ENCODE measurements at places on chromosomes 5 and 9.

GRCh38 chr5:1201327-1202025, at the start of gene SLC6A19:
Gene SLC6A19, plus strand, starts transcription at chr5:1201595. Its CDS starts 56 bp downstream, at chr5:1201651.
- no peak for DNase-seq

DNA sequence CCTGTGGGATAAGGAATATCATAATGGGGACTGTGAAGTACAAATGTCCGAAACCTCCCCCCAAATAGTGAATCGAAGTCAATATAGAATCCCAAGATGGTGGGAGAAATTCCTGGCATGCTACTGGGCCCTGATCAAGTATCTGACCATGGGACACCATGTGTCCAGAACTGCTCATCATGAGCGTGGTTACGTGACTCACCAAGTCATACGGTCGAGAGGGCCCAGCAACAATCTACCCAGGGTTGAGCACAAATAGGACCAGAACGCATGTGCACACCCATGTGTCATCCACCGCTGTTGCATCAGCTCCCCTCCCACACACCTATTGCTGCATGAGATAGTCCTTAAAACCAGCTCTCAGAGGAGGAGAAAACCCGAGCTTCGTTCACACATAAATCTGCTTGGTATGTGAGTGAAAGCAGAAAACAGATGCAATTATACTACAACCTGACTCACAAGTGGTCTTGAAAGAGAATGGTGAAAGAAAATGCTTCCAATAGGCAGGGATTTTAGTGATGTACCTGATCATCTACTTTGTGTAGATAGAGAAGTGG, 353.2 kb downstream of the CWC27 start:
- no peak for DNase-seq

GRCh38 chr9:93677641-93678136, 101.3 kb downstream of the PHF2 start:
- no peak for DNase-seq

DNA sequence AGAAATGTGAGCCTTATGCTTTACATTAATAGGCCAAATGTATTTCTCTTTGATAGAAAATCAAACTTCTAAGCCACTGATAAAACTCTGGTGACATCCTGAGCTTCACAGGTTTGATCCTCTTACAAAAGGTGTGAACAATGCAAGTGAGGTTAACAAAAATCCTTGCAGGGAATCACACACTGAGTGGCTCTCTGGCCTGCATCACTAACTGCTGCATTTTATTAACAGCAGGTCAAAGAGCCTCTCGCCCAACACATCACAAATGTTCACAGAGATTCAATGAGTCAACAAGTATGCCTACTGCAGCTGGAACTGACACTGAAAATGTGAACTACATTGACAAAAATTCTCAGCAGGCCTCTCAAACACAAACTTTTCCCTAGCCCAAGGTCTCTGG, 122.3 kb downstream of the SEMA5A start:
- no peak for DNase-seq

DNA sequence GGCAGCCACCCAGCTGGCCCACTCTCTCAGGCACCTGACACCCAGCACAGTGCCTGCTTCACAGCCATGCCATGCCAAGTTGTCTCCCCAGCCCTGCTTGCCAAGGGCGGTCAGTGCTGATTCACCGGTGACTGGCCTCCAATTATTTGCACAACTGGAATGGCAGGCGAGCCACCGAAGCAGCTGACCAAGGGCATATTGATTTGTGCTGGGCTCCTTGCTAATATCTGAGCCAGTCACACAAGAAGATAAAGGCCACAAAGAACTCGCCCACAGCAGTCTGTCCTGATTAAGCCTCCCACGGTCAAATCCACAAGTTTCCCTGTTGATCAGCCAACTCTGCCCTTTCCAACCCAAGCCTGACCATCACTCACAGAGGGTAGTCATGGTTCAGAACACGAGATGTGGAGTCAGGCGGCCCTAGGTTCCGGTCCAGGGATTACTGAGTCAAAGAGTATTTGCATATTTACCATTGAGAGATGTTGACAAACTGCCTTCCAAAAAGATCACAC, 6.4 kb upstream of the EEIG1 start:
- no peak for DNase-seq

DNA sequence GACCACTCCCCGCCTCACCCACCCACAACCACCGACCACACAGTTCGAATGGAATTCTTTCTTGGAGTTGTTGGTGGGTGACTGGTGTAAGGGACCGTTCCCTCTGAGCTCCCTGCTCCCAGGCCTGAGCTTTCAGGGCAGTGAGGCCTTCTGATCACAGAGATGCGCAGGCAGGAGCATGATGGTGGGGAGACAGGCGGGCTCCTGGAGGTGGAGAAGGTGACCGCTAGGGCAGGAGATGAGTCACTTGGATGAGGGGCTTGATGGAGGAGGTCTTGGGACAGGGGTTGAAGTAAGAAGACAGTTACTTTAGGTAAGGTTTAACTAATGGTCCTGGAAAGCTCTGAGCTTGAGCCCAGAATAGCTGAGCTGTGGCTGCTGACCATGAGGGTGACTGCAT, 88.5 kb downstream of the HSPA4 start:
- no peak for DNase-seq

- no peak for DNase-seq
Observed at GRCh38 chr5:761059-761771, 23.3 kb downstream of the ZDHHC11B start.

- DNase-seq = no peak
Observed at GRCh38 chr5:35454011-35454525, 163.6 kb upstream of the SPEF2 start.

GRCh38 chr9:89413963-89414638, 83.8 kb downstream of the SEMA4D start:
- no peak for DNase-seq

GRCh38 chr9:104618104-104618503, at the start of gene OR13C9:
Gene OR13C9, minus strand, starts transcription at chr9:104618204. Its CDS starts 0 bp downstream, at chr9:104618204.
- DNase-seq = no peak

- DNase-seq = no peak
Observed at GRCh38 chr5:178131446-178131996, 707 bp downstream of the RMND5B start.

DNA sequence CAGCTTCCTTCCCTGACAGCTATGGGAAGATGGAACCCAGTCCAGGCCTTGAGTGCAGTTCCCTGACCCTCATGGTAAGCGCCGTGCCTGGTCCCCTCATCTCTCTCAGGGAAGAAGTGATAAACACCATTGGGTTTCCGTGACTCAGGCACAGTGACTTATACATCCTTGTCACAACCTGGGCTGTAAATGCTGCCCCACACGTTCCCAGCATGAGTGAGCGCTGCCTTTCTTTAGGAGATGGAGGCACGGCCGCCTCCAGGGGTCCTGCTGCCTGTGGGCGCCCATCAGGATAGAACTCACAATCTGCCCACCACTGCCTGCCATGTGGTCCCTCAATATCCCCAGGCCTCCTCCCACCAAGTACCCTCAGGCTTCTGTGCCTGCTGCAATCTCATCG, 8.3 kb upstream of the NKD2 start:
- no peak for DNase-seq

DNA sequence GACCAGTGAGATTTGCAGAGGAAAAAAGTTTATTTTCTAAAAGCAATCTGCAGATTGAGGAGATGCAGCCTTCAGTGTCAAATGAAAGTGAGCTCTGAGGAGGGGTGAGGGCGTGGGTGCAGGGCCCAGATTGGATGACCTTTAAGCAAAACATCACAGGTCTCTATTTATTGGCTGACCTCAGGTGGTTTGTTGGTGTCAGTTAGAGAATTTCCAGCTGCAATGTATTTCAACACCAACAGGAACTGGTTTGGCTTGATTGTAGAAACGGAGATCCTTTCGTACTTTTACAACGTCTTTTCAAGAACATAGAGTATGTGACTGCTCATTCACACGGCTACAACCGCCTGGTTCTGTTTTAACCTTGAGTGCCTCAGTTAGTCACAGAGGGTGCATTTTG, 1069.1 kb downstream of the EFNA5 start:
- DNase-seq = no peak

GRCh38 chr9:99140685-99141314, 35.9 kb downstream of the TGFBR1 start:
- peak; percentile 1 for DNase-seq

GRCh38 chr9:88736136-88736637, 201.2 kb downstream of the NXNL2 start:
- no peak for DNase-seq

DNA sequence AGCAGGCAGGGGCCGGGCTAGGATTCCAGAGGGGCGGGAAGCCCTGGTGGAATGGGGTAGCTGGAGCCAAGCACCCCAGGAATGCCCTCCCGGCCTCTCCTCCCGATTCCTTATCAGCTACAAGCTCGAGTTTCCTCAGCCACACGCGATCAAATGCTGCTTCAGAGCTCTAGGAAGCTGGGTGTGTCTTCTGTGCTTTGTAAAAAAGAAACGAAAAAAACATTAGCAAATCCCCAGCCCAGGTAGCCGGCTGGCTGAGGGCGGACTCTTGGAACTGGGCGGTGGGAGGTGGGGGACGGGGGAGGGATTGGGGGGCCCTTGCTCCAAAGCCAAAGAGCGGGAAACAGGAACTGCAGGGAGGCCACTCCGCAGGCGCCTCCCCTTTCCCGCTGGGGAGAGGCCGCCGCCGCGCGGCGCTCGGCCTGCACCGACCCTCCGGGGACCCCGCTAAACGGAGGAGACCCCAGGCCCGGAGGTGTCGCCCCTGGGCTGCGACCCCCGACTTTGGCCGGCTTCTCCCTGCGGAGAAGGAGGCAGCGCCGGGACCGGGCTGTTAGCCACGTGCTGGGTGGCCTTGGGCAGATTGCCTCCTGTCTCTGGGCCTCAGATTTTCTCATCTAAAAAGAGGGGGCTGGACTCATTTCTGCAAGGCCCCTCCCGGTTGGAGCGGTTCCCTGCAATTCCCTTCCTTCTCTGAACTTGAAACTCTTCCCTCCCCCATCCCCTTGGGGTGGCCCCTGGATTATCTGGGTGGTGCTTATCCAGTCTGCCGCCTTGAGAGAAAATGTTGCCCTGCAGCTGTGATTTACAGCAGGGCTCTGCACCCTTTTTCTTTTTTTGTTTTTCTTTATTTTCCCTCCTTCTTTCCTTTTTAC, 40.9 kb upstream of the FABP6 start:
- DNase-seq = peak; percentile 9

- no peak for DNase-seq
Observed at GRCh38 chr9:97388721-97389238, 23.1 kb upstream of the TDRD7 start.

- no peak for DNase-seq
Observed at GRCh38 chr5:66742896-66743247, 146.7 kb downstream of the MAST4 start.

DNA sequence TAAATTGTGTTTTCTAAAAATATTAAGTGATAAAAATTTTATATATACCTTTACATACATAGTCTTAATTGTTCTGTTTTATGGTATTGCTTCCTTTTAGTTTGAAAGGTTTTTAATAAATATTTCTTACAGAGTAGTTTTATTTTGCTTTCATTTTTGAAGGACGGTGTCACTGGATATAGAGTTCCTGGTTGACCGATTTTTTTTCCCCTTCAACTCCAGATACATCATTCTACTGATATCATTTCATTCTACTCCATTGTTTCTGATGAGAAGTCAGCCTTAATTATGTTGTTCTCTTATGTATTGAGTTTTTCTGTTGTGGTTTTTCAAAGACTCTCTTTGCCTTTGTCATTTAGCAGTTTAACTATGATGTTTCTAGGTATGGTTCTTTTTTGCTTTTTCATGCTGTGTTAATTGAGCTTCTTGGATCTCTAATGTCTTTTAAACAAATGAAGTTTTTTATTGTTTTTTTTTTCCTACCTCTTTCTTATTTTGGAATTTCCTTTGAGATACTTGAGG, 30.4 kb downstream of the MTREX start:
- DNase-seq = no peak

- no peak for DNase-seq
Observed at GRCh38 chr9:108994695-108995094, 18.6 kb downstream of the CTNNAL1 start.

GRCh38 chr9:92385001-92385400, 19.4 kb downstream of the OGN start:
- DNase-seq = no peak

DNA sequence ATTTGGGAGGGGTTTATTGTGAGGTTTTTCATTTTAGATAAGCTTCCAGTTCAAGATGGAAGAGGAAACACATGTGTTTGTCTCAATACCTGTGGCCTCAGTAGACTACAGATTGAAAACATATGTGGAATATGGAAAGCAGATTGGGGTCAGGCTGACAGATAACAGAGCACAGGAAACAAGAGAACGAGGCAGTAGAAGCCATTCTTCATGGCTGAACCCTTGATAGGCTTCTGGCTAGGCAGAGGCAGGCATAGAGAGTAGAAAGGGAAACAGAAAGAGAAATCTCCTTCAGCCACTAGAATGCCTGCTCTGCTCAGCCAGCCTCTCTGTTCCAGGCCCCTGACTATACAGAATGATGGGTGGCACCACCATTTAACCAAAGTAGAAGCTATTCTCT, 152.5 kb downstream of the MUSK start:
- DNase-seq = no peak

- no peak for DNase-seq
Observed at GRCh38 chr9:35962126-35962906, 4.4 kb upstream of the OR2S2 start.

- no peak for DNase-seq
Observed at GRCh38 chr5:15004506-15004905, 132.9 kb upstream of the ANKH start.

DNA sequence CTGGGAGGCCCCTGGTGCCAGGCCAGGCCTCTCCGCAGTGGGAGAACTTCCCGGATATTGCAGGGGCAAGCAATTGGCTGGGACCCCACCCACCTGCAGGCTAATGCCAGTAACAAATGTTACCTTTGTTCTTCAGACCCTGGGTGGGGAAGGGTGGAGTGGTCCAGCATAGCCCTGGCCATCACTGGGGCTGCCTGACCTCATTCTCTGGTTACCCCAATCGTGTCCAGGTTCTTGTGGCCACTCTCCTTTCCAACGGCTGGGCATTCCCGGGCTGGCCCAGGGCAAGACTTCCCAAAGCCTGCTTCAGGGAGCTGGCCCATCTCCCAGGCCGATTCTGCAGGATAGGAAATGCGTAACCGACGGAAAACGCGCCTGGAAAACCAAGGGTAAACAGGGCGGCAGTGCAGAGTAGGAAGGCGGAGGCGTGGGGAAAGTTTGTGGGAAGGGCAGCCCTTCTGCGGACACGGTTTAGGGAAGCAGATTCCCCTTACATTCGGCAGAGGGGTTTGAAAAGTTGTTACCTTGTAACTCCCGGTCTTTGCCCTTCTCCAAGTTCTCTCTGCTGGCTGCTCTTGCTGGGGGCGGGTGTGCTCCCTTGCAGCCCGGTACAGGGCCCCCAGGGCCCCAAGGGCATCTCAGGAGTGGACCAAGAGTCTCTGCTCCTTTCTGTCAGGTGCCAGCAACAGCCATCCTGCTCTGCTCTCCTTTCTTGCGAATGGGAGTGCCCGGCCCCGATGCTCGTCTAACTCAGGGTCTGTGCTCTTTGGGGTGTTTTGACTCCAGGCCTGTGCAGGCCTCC, 3.5 kb downstream of the NRARP start:
- DNase-seq = no peak

DNA sequence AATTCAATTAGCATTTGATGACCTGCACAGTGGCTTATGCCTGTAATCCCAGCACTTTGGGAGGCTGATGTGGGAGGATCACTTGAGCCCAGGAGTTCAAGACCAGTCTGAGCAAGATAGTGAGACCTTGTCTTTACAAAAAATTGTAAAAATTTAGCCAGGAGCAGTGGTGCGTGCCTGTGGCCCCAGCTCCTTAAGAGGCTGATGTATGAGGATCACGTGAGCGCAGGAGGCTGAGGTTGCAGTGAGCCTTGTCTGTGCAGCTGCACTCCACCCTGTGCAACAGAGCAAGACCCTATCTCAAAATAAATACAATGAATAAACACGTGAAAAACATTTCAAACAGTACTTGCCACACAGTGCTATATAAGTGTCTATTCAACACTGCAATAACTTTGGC, 4.2 kb downstream of the ABCA1 start:
- DNase-seq = no peak

GRCh38 chr9:136977649-136978072, 357 bp downstream of the PTGDS start:
- DNase-seq = no peak
